CD4-positive, alpha-beta T cell (primary cell): ENCODE measurements at places on chromosomes 1 and 21.
A peak's percentile ranks its signal among the peaks of the same experiment; 100 is the strongest.

DNA sequence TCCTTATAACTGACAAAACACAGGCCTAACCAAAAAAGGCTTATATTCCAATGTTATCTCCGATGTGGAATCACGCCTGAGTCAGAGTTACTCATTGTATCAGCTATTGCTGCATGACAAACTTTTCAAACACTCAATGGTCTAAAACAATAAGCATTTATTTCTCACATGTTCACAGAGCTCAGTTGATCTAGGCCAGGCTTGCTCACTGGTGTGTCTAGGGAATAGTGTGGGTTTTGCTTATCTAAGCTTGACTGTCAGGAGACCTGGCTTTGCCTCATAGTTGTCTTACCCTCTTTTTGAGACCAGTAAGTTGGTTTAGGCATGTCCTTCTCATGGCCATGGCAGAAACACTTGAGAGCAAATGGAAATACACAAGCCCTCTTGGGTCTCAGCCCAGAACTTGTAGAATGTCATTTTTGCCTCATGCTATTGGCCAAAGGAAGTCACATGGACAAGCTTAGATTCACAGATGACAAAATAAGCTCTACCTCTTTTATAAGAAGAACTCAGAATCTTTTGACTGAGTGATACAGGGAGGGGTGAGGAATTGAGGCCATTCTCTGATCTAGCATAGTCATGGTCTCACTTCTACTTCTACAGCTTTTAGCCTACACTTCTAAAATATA is 130.8 kb downstream of the HMCN1 start:
- DNase-seq = no peak

DNA sequence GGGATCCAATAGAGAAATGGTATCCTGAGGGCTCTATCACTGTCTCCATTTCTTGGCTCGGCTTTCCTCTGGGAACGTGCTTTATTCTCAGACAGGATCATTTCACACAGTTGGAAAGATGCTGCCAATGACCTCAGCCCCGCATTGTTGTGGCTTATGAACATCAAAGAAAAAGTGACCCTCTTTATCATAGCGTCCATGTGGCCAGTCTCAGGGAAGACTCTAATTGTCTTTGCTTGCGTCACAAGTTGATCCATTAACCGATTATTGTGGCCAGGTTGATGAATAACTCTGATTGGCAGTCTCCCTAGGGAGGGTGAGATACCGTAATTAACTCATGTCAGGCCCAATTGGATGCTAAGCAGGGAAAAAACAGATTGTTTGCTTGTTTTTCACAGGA is 10.4 kb upstream of the TMEM9 start:
- DNase-seq = no peak

GRCh38 chr21:25342816-25343215 is 264.5 kb downstream of the MRPL39 start:
- DNase-seq = no peak

DNA sequence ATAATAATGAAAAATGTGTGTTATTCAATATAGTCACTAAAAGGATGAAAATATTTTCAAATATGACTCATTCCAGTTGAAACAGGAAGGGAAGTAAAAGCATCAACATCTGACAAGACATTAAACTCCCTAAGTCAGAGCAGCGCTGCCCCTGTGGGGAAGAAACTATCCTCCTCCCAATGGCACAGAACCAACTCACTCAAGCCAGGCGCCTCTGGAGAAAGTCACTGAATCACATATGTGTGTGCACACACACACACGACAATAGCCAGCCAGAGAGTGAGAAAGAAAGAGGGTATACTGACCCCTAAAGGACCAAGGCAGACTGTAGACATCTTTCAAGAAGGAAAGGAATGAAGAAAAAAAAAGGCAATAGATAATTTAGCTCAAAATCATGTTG is 126.9 kb downstream of the SETD4 start:
- DNase-seq = no peak

DNA sequence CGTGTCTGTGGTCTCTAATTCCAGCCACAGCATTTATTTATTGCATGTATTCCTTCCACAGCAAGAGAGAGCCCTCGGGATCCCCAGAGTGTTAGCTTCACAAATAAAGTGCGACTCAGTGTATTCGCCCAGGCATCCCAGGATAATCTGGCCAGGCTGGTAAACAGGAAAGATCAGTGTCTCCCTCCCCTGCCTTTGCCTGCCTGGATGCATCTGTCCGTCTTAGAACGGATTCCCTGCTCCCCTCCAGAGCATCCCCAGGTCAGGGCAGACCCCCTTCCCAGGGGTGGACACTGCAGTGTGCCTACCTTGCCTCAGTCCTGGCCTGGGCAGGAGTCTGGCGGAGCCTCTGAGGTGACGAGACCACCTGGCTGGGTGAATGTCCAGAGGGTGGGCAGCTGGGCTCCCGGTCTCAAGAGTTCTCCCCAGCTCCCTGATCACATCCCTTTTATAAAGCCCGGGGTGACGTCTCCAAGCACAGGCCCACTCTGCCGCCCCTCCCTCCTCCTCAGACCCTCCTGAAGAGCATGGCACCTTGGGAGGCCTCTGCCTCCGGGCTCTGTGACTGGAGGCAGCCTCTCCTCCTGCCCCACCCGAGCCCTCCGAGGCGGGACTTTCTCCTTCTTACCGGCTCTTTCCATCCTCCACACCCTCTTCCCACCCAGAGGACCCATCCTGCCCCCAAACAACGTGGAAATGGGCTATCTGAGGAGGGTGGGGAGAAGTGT is at the start of gene KISS1:
Gene KISS1, minus strand, starts transcription at position 424 of the 728 bp plus-strand sequence. CDS start 3,615 bp downstream, outside the sequence.
- DNase-seq = no peak

GRCh38 chr1:26153966-26154532 is 4.8 kb upstream of the FAM110D start:
- DNase-seq = no peak

GRCh38 chr1:9909234-9910046 is 629 bp downstream of the CTNNBIP1 start:
- DNase-seq = peak; percentile 41

GRCh38 chr1:244212219-244212618 is 161.1 kb downstream of the ZBTB18 start:
- no peak for DNase-seq

DNA sequence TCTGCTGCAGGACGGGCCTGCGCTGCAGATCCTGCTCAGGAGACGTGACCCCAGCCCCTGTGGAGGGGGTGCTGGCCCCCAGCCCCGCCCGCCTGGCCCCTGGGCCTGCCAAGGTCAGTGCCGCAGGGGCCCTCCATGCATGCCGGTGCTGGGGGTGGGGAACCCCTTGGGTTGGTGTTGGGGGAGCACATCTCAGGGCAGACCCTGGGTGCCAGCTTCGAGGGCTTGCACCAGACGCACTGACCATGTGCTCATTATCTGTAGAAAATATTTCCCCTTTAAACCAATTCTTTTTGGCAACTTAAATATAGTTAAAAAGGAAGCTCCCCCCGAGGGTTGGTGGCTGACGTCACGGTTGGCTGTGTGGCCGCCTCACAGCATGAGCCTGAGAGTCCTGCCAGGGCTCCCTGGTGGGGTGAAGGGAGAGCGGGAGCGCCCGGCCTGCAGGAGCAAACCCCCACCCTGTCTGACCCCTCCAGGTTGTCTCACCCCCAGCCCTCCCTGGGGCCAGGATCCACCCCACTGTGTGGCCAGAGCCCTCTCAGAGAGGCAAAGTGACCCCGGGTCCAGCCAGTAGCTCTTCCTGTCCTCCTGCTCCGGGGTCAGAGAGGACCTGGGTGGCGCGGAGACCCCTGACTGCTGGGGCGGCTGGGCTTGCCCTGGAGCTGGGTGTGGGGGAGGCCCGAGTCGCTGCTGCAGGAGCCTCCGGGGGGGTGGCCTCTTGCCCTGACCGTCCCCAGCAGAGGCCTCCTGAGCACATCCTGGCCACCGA is 5.3 kb upstream of the PFKL start:
- DNase-seq = peak; percentile 16

DNA sequence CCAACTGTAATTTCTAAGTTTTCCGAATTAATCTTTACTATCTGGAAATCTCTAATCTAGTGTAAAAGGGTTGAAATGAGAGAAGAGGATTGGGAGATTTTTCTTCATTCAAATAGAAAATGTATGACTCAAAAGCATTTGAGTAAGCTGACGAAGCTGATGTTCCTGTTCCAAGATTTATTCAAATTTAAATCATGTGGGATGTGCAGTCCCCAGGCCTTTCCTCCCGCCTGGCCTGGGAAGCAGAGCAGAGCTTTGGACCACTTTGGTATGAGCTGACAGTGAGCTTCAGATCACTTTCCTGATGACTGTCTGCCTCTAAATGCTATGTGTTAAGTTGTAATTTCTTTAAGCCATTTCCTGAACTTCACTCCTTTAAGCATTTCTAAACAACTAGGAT is 192.0 kb downstream of the DHRS3 start:
- DNase-seq = no peak

- DNase-seq = no peak
Observed at GRCh38 chr1:5447503-5447960, 544.7 kb downstream of the NPHP4 start.

GRCh38 chr1:221905802-221906201 is 163.9 kb upstream of the DUSP10 start:
- no peak for DNase-seq

DNA sequence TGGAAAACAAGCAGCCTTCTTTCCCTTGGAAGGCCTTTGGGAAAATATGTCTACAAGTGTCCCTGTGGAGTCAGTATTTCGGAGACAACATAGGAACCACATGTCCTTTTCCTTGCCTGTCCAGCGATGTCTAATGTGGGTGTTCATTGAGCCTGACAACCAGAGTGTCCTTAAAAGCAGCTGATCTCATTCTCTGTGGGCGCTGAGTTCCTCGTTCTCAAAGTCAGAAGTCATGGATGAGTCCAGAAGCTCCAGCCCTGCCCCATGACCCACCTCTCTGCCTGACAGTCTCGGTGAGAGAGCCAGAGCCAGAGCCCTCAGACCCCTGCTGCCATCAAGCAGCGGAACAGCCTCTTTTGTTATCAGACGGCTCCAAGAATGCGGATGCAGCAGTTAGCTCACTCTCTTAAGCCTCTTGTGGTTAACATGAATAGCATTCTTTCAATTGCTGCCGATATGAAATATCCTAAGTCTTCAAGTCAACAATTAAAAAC is 329.2 kb downstream of the TGFB2 start:
- no peak for DNase-seq

DNA sequence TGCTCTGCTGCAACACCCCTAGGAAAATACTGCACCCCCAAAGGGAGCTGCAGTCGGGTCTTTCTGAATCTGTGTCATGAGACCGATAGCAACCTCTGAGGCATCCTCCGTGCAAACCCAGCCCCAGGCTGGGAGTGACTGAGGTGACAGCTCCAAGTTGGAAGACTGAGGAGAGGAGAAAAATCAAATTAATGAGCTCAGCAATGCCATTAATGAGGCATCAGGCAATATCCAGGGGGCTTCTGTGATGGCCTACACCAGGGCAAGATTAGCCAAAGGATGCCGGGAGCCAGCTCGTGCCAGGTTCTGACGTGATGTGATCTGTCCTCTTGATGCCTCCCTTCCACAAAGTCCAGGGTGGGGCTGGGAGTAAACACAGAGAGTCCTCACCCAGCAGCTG is 30.8 kb upstream of the PSMB2 start:
- DNase-seq = no peak

- peak; percentile 27 for DNase-seq
Observed at GRCh38 chr1:75615613-75616435, 4.9 kb upstream of the SLC44A5 start.

DNA sequence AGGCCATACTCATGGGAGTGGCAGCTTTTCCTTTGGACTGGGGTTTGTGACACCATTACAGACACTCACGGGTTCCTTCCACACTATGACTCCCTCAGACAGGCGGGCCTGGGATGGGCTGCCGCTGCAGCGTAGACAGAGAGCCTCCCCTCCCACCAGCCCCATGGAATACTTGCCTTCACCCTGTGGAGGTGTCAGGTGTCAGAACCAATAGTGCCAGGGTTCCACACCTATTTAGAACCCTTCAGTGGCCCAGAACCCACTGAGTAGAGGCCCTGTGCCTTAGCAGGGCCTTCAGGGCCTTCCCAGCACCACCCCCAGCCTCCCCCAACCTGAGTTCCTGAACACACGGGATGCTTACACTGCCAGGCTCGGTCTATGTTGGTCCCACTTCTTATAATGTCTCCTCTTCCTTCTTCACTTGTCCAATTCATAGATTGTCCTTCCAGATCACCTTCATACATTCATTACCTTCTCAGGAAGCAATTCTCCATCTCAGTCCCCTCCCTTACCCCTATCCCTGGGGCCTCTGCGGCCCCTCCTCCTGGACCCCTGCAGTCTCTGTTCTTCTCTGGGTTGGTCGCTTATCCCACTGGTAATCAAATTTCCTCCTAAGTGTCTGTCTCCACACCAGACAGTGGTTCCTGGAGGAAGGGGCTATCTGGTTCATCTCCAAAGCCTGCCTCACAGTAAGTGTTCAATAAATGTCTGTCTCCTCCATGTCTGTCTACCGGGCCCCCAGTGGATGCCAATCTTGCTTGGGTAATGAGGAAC is 1.4 kb upstream of the RHBG start:
- DNase-seq = no peak
